ENCODE measurements at places on chromosomes 12 and 14. TPM values are rescaled to one million over a fixed set of nuclear protein-coding genes. Genes with fewer than 3 reads are reported as not detected.

Gene RFX4
- not detected for total RNA-seq

Gene CD163
- 124 TPM for total RNA-seq

Gene DLGAP5
- 4.6 TPM for total RNA-seq

Gene PLEKHG7
- total RNA-seq = not detected

Gene INHBC
- not detected for total RNA-seq

Gene LMBR1L
- total RNA-seq = 23.4 TPM

GRCh38 chr14:100476012-100476822 is 111.0 kb downstream of the BEGAIN start:
- DNase-seq = no peak

DNA sequence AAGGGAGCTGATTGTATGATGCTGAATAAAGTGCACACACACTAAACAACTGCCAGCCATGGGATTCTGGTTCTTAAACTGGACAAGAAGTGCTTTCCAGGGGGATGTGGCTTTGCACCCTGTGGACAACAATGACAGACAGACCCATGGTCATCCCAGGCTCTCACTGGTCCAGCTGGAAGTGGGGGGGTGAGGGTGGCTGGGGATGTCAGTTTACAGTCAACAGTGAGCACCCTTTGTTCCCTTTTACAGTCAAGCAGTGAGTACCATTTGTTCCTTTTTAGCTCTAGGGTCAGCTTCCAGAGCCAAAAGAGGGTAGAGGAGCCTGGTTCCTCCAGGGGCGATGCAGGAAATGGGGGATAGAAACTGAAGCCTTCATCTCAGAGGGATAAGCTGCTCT is 100.7 kb downstream of the SMOC1 start:
- no peak for DNase-seq

DNA sequence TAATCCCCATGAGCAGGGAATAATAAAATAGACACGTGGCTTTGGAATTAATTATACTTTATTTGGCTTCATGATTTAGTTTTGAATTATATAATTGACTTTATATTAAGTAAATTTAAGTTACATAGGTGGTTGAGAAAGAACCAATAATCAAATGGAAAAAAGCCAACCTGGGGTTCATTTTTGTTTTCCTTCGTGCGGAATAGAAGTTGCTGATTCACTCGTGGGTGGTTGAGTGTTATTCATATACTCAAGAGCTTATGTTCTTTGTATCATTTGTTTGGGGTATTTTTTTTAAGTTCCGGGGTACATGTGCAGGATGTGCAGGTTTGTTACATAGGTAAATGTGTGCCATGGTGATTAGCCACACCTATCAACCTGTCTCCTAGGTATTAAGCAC is 58.0 kb downstream of the ZNF664 start:
- no peak for DNase-seq

GRCh38 chr12:1422604-1423315 is 171.6 kb downstream of the FBXL14 start:
- DNase-seq = no peak

DNA sequence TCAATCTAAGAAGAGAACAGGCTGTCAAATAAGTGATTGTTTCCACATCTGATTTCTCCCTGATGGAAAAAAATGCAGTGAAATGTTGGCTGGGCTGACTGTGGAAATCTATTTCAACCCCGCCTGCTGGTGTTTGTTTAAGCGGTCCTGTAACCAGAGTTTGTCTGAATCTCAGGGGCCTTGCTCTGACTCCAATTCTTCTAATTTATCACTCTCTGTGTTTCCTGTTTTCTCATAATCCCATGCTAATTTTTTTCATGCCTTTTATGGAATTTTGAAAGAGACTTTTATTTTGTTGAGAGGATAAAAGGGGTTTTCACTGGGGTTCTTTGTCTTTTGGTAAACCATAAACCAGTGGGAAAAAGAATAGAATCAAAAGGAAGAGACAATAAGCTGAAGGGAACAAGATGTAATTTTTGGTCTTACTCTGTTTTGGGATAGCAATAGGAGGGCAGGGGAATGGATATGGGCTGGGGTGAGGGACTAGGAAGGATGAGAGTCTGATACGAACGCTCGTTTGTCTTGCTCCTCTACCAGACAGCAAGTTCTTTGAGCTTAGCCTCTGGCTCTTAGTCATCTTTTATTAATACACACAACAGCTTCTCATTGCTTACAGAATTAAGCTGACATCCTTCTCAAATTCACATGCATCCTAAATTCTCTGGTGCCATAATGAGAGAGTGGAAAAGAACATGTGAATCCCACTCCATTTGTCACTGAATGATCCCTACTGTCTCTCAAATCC is 8.0 kb upstream of the MGP start:
- DNase-seq = no peak

GRCh38 chr14:68820119-68820518 is 27.3 kb upstream of the ZFP36L1 start:
- DNase-seq = no peak

GRCh38 chr12:24725616-24726015 is 223.3 kb downstream of the BCAT1 start:
- DNase-seq = no peak

DNA sequence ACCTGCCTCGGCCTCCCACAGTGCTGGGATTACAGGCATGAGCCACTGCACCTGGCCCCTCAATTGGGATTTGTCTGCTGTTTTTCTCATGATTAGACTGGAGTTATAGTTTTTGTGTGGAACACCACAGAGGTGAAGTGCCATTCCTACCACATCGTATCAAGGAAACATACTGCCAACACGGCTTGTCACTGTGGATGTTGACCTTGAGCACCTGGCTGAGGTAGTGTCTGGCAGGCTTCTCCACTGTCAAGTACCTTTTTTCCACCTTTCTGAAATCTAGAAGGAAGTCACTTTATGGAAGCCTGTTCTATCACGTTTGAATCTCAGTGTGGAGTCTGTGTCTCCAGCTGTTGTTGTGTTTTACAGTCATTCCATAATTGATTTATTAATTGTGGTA is 21.4 kb upstream of the SEL1L start:
- no peak for DNase-seq

DNA sequence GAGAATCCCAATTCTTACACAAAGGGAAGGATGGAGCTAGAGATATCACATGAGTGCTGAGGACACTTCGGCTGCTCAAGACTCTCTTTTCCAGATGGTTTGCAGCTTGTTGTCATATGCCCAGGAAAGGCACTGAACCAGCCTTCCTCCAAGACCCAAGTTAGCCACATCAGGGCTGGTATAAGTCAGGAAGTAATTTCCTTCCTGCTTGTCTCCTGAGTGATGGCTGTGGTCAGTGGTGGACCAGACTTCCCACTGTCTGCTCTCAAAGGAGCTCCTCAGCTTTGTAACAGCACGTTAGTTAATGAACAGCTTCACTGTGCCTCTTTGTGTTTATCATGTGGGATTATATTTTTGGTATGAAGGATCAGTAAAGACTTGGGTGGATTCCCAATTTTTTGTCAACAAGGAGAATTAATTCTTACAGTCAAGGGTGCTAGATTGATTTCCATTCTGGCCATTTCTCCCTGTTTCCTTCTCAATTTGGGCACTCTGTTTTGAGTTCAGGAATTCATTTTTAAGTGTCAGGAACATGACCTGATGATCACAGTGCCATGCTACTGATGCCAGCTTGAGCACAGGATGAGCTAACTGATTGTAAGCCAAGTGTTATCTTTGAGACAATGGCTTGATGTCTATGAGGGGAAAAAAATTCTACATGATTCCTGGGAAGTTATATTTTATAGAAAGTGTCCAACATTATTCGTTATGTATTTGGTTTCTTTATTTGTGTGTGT is 145.8 kb downstream of the GCH1 start:
- no peak for DNase-seq

DNA sequence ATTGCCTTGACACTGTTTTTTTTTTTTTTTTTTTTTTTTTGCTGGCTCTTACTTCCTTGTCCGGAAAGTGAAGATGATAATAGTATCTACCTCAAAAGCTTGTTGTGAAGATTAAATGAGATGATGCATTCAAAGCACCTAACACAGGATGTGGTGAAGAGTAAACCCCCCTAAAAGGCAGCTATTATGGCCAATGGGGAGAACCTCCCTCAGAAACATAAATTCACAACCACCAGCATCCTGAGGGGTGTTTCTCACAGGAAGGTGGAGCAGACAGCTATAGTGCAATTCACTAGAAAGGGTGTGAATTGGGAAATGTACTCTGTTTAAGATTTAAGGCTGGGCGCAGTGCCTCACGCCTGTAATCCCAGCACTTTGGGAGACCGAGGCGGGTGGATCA is 85.4 kb upstream of the CRY1 start:
- DNase-seq = no peak

DNA sequence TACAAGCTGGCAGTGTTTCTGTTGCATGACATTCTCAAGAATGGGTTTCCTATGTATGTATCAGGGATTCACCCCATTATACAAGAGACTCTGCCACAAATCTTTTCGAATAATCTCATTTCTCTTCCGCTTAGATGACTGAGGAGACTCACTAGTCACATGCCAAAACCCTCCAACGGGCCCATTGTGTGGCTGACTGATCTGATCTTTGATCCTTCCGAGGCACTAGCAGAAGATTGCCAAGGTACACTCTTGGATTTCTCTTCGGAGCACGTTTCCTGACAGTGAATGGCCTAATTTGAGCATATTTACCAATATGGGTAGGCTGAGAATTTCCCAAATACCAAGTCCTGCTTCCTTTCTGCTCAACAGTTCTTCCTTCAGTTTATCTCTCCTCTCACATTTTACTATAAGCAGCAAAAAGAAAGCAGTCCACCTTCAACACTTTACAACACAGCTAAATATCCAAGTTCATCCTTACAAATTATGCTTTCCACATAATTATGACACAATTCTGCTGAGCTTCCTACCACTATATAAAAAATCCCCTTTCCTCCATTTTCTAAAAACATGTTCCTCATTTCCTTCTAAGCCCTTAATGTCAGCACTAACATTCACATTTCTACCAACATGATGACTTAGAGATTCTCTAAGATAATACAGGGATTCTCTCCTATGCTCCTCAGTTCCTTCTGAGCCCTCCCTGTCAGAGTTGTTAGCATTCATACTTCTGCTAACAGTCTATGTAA is 11.0 kb downstream of the PRPH start:
- no peak for DNase-seq

DNA sequence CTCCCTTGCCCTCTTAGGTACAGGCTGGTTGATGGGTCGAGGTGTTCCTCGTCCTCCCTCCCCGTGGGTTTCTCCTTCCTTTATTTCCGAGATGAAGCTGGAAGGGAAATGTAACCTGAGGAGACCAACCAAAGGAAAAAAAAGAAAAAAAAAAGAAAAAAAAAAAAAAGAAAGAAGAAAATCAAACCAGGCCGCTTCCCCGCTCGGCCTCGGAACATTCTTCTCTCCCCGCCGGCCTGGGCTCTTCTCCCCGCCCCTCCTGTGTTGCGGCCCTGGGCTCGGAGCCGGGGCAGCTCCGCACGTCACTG is 1.6 kb upstream of the NFATC4 start:
- DNase-seq = no peak

- no peak for DNase-seq
Measured at GRCh38 chr12:120230326-120230973, 29.5 kb upstream of the RPLP0 start.

GRCh38 chr12:58357511-58357910 is 416.1 kb downstream of the ATP23 start:
- DNase-seq = no peak

All from esophagus squamous epithelium (tissue), 5 donors.